Suppressor macrophage (primary cell): ENCODE measurements at places on chromosomes 4 and X.
A peak's percentile ranks its signal among the peaks of the same experiment; 100 is the strongest.

GRCh38 chr4:165602621-165603020, 223.8 kb downstream of the CPE start:
- no peak for DNase-seq

GRCh38 chr4:106809076-106809475, 227.0 kb downstream of the DKK2 start:
- peak; percentile 64 for DNase-seq

DNA sequence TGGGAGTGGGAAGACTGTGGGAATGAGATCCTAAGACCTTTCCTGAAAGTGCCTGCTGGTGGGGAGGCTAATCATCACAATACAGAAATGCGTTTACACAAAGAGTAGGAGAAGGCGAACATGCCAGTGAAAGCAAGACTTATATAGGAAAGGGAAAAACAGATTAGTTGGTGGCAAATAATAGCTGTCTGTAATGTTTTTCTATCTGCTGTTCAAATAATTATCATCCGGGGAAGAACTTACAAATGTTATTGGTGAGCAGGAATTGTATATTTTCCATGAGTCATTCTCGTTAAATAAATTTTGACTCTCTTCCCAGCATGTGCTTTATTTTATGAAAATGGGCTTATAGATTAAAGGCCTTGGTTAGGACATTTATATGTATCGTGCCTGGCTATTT, 196.5 kb downstream of the ARHGAP10 start:
- DNase-seq, result no peak

- DNase-seq, result no peak
Observed at GRCh38 chr4:102799816-102800215, 27.5 kb downstream of the UBE2D3 start.

DNA sequence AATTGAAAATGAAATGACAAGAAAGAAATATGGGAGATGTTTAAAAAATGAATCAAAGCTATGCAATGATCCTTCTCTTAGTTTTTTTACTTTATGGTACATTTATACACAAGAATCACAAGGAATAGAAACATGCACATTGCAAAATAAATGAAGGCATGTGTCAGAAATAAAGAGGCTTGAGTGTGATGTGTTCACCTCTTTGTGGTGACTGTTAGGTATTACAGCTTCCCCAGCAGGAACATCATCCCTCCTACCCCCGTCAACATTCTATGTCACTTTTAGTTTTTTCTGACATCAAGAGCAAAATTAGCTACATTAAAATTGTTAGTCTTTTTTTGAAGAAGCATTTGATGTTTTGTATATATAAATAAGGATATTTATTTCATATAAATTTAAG, 214.8 kb downstream of the SLC4A4 start:
- no peak for DNase-seq
